ENCODE measurements at places on chromosomes 3 and 15. TPM values are rescaled to one million over a fixed set of nuclear protein-coding genes. Genes with fewer than 3 reads are reported as not detected.

LRRN1 gene
- 1.4 TPM for total RNA-seq

SERINC4 gene
- total RNA-seq: 0.14 TPM

DNA sequence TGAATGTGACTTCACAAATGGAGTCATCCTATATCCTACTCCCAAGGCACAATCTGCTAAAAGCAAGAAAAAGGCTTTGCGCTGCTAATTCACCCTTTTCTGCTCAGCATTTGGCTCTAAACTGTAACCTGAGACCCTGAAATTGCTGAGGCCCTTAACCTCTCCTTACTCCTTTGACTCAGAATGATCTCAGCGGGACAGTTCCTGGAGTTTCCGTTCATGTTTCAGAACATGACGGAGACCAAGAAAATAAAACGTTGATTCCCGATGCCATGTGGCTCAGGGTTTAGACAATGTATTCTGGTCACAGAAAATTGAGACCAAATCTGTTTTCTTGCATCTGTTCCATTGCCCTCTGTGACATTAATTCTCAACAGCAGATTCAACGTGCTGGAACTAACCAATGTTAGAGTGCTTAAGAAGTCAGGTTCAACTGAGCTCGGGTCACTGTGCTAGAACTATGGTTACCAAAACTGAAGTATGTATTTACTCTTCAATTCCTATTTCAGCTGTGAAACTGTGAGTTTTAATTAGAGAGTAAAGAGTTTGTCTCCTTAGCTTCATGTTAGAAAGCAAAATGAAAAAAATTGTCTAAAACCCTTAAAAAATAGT, 45.4 kb upstream of the TMC3 start:
- H3K36me3 ChIP-seq: no peaks in the 10 kb centered on the region
- no peak overlapping the region for H3K27ac ChIP-seq
- no peak for DNase-seq

GRIP2 gene
- not detected for total RNA-seq

DNA sequence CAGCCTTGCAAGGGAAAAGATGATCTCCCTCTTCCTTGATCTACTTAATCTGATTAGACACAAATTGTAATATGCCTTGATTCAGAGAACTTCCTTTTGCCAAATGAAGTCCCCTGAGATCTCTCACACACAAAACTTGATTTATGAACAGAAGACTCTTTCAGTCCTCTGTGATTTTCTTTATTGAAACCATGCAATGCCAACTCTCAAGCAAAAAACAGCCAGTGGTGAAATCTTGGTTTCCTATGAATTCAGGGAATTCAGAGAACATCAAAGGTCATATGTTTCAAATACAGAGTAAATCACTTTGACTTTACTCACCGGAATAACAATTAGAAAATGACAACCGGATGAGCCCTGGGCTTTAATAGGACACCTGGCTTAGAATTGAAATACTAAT, 211.7 kb downstream of the ABHD5 start:
- H3K27me3 ChIP-seq: peaks cover 24% of the 10 kb centered on the region
- H3K4me1 ChIP-seq: no peaks in the 10 kb centered on the region
- no peaks in the 10 kb centered on the region for H3K36me3 ChIP-seq
- DNase-seq: no peak
- H3K27ac ChIP-seq: no peak overlapping the region

GRCh38 chr3:130761730-130762311, 15.2 kb upstream of the PIK3R4 start:
- no peaks in the 10 kb centered on the region for H3K36me3 ChIP-seq
- H3K27ac ChIP-seq: no peak overlapping the region
- H3K4me3 ChIP-seq: no peak overlapping the region
- peaks cover 10% of the 10 kb centered on the region for H3K27me3 ChIP-seq
- peaks cover 13% of the 10 kb centered on the region for H3K4me1 ChIP-seq

DNA sequence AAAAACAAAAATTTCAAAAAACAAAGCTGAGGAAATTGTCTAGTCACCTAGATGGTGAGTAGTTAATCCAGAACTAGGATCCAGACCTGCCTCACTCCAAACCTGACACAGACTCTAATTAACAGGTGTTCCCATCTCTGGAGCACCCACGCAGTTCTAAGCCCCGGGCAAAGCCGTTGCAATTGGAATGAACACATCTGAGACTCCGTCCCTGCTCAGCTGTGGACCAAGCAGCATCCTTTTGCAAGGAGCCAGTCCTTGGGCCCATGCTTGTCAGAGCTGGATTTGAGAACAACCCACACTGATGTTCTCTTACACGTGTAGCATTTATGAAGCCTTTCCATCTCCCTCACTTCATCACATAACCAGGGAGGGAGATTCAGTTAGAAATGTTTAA, 54.8 kb downstream of the LMCD1 start:
- no peaks in the 10 kb centered on the region for H3K27me3 ChIP-seq
- H3K4me1 ChIP-seq: no peaks in the 10 kb centered on the region
- no peaks in the 10 kb centered on the region for H3K36me3 ChIP-seq
- H3K4me3 ChIP-seq: no peak overlapping the region
- DNase-seq: no peak

DNA sequence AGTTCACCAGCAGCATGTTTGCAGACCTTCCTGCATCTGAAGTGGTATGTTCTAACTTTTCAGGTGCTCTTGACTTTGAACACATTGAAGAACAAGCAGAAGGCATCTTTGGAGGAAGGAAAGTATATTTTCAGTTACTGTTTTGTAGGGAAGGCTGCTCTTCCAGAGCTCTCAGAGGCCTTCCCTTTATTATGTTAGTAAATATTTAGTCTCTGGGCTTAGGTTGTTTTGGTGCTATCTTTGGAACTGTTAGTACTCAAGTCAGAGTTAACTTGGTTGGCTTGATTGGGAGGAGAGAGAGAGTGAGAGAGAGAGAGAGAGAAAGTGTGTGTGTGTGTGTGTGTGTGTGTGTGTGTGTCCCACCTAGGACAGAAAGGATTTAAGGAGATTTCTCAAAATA, 188.2 kb downstream of the ITPR1 start:
- no peak overlapping the region for H3K27ac ChIP-seq
- peaks cover 11% of the 10 kb centered on the region for H3K4me1 ChIP-seq
- H3K27me3 ChIP-seq: no peaks in the 10 kb centered on the region
- peaks cover 60% of the 10 kb centered on the region for H3K36me3 ChIP-seq
- no peak overlapping the region for H3K4me3 ChIP-seq

ADGRG7 gene
- total RNA-seq: not detected

CISH gene
- 365 TPM for total RNA-seq

GPR62 gene
- not detected for total RNA-seq
